Testis (tissue), 5 donors: ENCODE measurements at places on chromosomes 6 and 20. TPM values are rescaled to one million over a fixed set of nuclear protein-coding genes. Genes with fewer than 3 reads are reported as not detected.
A peak's percentile ranks its signal among the peaks of the same experiment; 100 is the strongest.

GRCh38 chr6:13660273-13660672 lies 45.1 kb downstream of the NOL7 start:
- DNase-seq = no peak
- H3K36me3 ChIP-seq = no peaks in the 10 kb centered on the region
- no peak overlapping the region for H3K4me3 ChIP-seq
- H3K4me1 ChIP-seq = peaks cover 14% of the 10 kb centered on the region
- H3K27ac ChIP-seq = no peak overlapping the region

GRCh38 chr6:7261852-7262461 lies 51.0 kb downstream of the SSR1 start:
- peak overlapping the region; percentile 54 for H3K4me3 ChIP-seq
- H3K4me1 ChIP-seq = peaks cover 14% of the 10 kb centered on the region

- H3K27me3 ChIP-seq = no peaks in the 10 kb centered on the region
- no peaks in the 10 kb centered on the region for H3K36me3 ChIP-seq
- H3K4me1 ChIP-seq = no peaks in the 10 kb centered on the region
- H3K4me3 ChIP-seq = no peak overlapping the region
These were observed 142.3 kb downstream of the LY86 start for GRCh38 chr6:6730831-6731230.

DNA sequence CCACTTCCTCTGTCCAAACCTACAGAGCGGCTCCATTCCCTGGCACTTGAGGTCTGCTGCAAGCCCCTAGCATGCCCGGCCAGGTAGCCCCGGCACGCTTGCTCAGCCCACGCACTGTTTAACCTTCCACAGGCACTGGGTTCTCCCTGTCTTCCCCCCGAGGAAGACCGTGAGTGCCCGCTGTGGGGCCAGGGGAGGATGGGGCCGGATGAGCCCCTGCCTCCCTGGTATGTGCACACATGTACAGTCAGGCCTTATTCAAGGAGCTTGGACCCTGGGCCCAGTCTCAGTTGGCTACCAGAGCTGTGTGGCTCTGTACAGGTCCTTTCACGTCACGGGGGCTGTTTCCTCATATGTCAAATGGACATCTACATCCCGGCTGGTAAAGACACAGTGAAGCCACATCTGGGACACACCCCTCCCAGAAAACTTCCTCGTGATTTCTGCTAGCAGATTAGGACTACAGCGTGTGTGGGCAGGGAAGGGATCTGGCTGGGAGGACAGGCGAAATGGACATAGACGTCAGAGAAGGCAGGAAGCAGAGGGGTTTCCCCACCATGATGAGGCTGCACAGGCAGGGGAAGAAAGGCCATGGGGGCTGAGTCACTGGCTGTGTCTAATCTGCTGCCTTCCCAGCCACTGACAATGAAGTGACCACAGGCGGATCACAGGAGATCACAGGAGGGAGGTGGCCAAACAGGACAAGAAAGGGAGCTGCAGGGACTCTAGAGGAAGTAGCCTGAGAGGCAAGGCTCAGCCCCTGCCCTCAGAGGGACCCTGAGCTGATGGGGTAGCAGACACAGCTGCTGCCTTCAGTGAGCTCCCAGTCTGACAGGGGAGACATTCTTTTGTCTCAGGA lies 62.9 kb downstream of the MRPL14 start:
- H3K4me1 ChIP-seq = peaks cover 24% of the 10 kb centered on the region
- H3K36me3 ChIP-seq = no peaks in the 10 kb centered on the region
- H3K4me3 ChIP-seq = no peak overlapping the region
- DNase-seq = peak; percentile 73
- H3K27me3 ChIP-seq = no peaks in the 10 kb centered on the region

DNA sequence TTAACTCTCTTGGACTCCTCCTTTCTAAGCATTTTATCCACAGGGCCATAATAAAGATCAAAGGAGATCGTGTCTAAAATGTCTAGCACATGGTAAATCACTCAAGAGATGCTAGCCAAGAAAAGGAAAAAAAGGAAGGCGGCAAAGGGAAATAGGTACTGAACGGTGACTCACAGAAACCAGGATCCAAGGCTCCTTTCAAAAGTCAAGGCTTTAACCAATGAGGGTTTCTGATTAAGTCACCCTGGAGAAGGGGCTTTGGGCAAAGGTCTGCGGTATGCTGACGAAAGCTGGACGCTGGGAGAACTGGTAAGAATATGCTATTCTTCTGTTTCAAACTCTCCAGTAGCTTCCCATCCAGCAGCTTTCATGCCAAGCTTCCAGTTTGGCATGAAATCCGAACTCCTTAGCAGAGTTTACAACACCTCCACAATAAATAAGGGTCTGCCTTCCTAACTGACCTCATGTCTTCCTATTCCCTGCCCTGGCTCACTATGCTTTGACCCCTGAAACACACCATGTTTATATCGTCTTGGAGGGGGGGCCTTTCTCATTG lies 1.0 kb downstream of the TOMM34 start:
- peak overlapping the region; percentile 90 for H3K27ac ChIP-seq
- H3K4me1 ChIP-seq = peaks cover 19% of the 10 kb centered on the region
- no peaks in the 10 kb centered on the region for H3K36me3 ChIP-seq
- H3K27me3 ChIP-seq = no peaks in the 10 kb centered on the region
- H3K4me3 ChIP-seq = peak overlapping the region; percentile 89

C20orf202 gene
- 1.1 TPM for total RNA-seq

LY6G6D gene
- not detected for total RNA-seq

METTL24 gene
- total RNA-seq = 6.0 TPM

HSPA1L gene
- 30.3 TPM for total RNA-seq

KCNQ5 gene
- 1.1 TPM for total RNA-seq
